AG09319 (cell line): ENCODE measurements at places on chromosomes 4 and X.

- no peak for DNase-seq
Observed at GRCh38 chrX:119735467-119735866, 22.9 kb upstream of the SOWAHD start.

DNA sequence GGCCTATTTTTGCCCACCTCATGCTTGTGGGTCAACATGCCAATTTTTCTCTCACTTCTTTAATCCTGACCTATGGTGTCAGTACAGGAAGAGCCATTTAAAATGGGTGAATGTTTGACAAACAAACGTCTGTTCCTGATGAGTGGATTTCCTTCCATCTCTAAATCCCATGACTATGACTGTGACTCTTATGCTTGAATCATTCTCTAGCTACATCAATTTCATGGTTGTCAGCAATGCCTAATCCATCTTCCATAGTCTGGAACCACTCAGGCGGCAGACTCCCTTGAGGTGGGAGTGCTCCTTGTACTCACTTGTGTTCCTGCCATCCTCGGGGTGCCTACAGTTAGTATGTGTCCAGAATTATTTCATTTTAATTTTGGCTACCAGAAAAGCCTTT is 194.9 kb upstream of the RPS6KA3 start:
- DNase-seq, result no peak

DNA sequence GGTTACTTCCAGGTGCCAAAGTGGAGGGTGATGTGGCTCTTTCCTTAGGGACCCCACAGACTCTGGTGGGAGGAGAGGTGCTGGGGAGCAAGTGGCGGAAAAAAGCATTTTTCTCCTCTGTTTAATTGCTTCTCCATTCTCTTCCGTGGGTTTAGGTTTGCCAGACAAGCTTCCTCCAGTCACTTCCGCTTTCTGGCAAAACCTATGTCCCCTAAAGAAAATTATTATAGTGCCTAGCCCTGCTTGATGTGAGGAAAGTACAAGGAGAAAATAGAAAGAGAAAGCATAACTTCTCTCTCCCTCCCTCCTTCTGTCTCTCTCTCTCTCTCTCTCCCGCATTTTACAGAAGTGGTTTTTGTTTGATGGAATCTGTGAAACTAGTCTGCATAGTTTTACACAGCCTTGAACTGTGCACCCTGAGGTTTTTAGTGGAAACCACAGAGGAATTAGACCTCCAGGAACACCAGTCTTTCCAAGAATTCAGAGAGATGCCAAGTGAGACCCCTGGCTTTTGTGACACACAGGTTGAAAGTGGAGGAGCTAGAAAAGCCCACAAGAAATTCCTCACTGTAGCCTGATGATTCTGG is 231.1 kb upstream of the ANXA3 start:
- no peak for DNase-seq

DNA sequence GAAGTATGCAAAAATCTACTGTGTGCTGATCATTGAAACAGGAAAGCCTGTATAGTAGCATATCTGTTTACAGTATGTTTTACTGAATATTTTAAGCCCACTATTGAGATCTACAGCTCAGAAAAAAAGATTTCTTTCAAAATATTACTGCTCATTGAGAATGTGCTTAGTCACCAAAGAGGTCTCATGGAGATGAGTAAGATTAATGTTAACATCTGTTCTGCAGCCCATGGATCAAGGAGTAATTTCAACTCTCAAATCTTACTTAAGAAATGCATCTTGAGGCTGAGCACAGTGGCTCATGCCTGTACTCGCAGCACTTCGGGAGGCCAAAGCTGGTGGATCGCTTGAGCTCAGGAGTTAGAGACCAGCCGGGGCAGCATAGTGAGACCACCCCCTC is 3.3 kb downstream of the RNF4 start:
- DNase-seq, result no peak

GRCh38 chr4:2365913-2366210 is 52.6 kb downstream of the ZFYVE28 start:
- no peak for DNase-seq

DNA sequence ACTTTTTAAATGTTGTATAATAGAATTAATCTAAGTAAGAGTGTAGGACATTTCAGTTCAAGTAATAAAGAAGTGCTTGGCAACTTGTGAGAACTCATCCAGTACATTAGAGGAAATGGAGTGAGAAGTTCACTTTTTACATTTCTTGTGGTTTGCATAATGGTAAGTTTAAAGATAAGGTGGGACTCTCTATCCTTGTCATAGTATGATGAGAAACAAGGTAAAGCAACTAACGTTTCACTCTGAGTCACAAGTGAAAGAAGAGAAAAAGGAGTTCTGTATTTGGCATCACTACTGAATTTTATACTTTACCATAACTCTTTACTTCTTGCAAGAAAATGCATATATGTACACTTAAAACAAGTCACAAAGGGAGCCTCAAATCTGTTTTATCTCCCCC is 219.4 kb downstream of the SLC4A4 start:
- DNase-seq, result no peak

DNA sequence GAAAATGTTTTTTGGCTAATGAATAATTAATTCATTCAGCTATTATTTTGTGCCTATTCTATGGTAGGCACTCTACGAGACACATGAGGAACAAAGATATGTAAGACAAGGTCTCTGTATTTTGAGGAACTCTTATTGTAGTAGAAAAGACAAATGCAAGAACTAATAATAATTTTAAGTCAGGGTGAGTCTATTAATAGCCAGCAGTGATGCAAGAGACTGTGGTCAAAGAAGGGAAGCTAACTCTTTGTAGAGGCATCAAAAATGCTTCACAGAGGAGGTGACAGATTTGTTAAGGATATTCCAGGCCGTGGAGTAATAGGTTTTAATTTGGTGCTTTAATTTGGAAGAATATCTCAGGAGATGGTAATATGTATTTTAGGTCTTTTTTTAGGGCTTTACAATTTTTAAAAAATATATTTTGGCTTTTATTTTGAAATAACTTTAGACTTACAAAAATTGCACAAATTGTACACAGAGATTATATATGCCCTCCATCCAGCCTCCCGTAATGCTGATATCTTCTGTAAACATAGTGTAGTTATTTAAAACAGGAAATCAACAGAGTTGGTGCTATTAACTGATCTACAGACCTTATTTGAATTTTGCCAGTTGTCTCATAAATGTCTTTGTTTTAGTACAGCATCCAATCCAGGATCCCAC is 48.1 kb downstream of the DCLK2 start:
- no peak for DNase-seq

DNA sequence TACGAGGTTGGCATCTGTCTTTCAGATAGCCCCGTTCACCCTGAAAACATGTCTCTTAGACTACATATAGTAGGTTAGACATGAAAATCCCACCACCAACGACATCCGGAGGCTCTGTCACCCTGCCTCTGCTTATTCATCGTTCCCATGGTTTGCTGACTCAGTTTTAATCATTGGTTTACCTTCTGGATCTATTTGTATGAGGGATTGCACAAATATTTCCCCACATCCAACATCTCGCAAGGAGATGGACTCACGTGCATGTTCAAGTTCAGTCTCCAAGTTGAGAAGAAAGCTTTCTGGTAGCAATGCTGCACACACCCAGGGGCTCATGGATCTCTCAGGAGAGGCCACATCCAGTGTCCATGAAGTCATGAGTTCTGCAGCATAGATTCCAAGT is 10.8 kb downstream of the CETN2 start:
- no peak for DNase-seq

DNA sequence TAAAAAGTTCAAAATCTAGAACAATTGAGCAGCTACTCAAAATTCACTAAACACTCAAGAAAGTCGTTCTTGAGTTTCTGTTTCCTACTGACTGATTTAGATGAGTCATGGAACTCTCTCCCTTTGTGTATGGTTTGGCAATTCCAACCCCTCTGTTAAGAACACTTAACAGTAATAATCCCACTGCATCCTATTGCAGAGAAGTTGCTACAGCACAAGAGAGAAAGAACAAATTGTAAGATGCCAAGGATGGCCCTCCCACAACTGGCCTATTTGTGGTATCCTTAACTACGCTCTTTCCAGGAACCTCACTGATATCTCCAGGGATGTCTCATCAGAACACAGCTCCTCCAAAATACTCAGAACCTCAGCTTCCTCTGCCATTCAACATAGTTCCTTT is 701.8 kb upstream of the TENM3 start:
- no peak for DNase-seq

DNA sequence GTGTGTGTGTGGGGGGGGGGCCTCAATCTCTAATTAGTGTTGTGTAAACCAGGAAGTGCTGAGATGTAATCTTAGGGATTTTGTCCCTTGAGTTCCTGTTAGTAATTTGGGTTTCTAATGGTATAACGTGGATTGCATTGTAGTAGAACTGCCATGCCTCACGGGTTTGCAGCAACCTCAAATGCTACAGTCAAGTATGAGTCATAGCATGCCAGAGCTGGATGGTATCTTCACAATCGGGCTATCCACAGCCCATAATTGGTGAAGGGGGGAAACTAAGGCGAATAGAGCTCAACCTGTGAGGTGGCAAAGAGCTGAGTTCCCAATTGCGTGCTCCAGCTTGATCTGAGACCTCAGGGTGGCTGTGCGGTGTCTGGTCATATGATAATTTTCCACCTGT is 2.2 kb upstream of the FMR1NB start:
- DNase-seq, result no peak

DNA sequence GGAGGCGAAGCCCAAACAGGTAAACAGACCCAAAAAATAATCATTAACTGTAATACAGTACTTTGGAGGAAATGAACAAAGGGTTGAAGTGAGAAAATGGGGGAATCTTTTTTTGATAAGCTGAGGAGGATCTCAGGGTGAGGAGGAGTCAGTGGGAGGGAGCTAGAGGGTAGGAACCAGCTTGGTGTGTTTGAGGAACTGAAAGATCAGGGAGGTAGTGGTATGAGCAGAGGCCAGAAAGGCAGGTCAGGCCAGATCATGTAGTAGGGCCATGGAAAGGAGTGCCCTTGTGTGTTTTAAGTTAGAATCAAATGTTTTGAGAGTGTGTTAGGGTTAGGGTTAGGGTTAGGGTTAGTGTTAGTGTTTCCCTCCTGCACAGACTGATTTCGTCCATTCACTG is 48.8 kb downstream of the PPP2R2C start:
- no peak for DNase-seq

- no peak for DNase-seq
Observed at GRCh38 chr4:125393825-125394224, 79.1 kb downstream of the FAT4 start.

DNA sequence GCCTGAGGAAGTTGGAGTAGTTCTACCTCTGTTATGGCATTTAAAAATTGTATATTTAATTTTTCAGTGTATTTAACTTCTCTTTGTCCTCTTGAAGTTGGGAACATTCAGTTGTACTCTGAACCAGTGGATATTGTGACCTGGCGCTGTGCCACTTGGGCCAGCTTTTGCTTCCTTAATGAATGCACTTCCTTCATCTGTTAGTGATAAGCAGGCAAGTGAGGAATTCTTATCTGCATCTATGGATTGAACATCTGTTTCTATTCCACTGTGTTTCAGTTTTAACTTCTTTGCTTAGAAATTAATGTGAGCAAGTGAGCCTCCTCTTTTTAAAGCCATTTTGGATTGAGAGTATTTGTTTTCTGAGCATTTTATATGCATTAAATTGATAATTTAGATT is 128.3 kb downstream of the UCHL1 start:
- no peak for DNase-seq

- no peak for DNase-seq
Observed at GRCh38 chr4:80069837-80070731, 2.9 kb downstream of the ANTXR2 start.

DNA sequence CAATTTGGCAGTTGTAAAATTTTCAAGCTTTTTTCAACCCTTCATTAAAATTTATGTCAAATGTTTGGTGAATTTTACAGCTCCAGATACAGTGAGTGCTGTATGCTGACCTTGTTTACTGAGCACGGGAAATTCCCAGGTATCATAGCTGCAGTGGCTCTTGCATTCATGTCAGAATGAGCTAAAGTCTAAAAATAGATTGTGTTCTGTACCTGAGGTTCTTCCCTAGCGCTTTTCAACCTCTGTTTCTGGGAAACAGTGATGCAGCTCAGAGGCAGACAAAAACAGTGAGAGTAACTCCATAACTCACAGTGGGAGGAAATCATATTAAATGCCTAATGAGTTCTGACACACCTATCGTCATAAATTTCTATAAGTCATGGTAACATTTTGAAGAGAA is 393.8 kb upstream of the GNPDA2 start:
- DNase-seq, result no peak

- DNase-seq, result peak; percentile 40
Observed at GRCh38 chr4:157045507-157046127, 30.3 kb upstream of the GLRB start.

- DNase-seq, result no peak
Observed at GRCh38 chr4:119116021-119116420, 19.6 kb upstream of the MYOZ2 start.

DNA sequence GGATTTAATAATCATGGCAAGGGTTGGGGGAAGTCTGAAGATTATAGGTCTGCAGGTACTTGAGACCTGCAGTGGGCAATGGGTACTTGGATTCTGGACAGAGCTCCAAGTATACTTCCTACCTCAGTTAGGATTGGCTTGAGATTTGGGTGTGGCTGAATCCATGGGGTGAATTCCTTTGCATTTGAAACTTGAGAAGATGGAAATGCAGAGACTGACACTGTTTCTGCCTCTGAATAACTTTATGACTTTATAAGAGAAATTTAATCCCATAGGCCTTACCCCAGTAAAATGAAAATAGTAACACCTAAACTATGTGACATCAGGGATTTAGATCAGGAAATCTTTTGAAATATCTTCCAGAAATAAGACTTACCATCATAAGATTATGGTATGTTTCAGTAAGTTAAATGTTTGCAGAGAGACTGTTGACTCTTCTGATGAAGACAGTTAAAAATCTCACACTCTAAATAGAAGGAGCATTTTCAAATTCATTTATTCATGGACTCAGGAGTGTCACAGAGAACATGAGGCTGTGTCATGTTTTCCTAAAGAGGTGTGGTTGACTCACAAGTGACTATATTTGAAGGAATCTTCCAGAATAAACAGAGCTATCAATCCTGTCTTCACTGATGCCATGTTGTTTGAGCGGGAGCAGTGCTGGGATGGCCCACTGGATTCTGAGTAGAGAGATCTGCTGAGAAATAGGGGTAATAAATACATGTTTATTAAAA is 513.5 kb upstream of the NR3C2 start:
- no peak for DNase-seq

DNA sequence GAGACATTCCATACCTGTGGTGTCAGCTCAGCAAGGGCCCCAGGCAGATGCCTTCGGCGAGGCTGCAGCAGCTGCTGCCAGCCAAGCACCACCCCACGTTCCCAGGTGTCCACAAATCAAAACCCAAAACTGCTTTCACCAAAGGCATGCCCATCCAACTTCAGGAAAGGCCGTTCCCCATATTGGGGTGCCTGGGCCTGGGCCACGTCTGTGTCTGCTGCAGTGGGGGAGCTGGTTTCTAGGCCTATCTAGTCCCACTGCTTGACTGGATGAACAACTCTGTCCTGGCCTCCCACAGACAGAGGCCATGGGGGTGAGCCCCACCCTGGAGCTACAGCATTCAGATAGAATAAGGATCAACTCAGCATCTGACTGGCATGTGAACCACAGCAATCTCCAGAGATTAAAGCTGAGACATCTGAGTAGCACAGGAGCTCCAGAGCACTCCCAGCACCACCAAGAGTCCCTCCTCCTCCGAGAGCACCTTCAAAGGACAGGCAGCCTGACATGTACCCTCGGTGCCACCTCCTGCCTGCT is 37.0 kb downstream of the NAT8L start:
- DNase-seq, result no peak

GRCh38 chr4:24768006-24768405 is 27.4 kb upstream of the SOD3 start:
- no peak for DNase-seq

- DNase-seq, result no peak
Observed at GRCh38 chrX:17411205-17411604, 36.2 kb downstream of the NHS start.
